ENCODE measurements at places on chromosomes 5 and 9.
A peak's percentile ranks its signal among the peaks of the same experiment; 100 is the strongest.

GRCh38 chr5:54844905-54845566 lies 140.4 kb downstream of the ESM1 start:
- peak; percentile 80 for DNase-seq

- peak; percentile 40 for DNase-seq
Observed at GRCh38 chr9:97039514-97039860, 545 bp upstream of the CTSV start.

- DNase-seq, result no peak
Observed at GRCh38 chr9:80020056-80020455, 448.3 kb downstream of the TLE4 start.

DNA sequence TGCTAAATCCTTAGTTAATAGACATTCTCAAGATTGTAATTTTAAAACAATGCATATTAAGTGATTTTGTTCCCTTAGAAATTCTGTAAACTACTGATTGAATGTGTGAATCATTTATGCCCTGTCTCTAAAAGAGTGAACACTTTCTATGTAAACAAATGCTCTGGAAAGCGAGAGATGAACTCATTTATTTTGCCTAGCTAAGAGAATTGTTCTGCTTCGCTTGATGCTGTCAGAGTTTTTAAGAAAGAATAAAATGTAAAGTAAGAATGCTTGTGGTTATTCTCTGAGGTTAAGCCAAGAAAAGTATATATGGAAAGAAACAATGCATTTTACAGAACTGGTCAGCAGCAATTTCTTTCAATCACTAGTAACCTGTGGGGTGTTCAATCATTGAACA lies 347.4 kb upstream of the NUDT12 start:
- DNase-seq, result no peak

GRCh38 chr9:121253821-121254501 lies 14.0 kb upstream of the GSN start:
- no peak for DNase-seq

GRCh38 chr5:73189871-73190376 lies 16.9 kb downstream of the TMEM174 start:
- DNase-seq, result peak; percentile 55

DNA sequence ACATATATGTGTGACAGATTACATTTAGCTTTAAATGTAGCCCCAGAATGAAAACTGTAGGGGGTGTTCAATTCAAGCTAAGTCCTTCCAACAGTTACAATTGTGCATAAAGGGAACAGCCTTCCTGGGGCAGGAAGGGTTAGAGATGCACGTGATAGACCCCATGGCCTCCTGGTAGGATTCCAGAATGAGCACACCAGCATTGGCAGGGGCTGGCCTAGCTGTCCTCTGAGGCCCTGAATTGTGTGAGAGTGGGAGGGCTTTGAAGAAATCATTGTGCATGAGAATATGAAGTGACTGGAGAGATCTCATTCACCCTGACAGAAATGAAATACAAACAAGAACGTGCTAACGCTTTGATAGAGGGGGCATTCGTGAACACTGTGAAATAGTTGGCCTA lies 663.8 kb upstream of the KLF4 start:
- DNase-seq, result no peak

GRCh38 chr5:37071487-37071886 lies 177.7 kb downstream of the CPLANE1 start:
- DNase-seq, result no peak

DNA sequence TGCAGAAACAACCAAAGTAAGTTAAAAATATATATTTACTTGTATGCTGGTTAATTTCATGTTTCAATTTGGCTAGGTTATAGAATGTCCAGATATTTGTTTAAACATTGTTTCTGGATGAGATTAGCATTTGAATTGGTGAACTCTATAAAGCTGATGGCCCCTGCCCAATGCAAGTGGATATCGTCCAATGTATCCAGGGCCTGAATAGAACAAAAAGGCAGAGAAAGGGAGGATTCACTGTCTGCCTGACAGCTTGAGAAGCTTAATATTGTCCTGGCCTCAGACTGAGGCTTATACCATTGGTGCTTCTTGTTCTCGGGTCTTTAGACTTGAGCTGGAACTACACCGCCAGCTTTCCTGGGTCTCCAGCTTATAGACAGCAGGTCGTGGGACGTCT lies 446.7 kb upstream of the ACTBL2 start:
- no peak for DNase-seq

- DNase-seq, result no peak
Observed at GRCh38 chr5:6448622-6449464, at the start of gene UBE2QL1. Gene UBE2QL1, plus strand, starts transcription at chr5:6448859. Its CDS starts 35 bp downstream, at chr5:6448894.

- no peak for DNase-seq
Observed at GRCh38 chr5:140927228-140927573, 1.1 kb downstream of the PCDHAC1 start.

GRCh38 chr9:74770508-74771261 lies 117.0 kb downstream of the TRPM6 start:
- peak; percentile 4 for DNase-seq

GRCh38 chr9:133963166-133963565 lies 29.0 kb downstream of the VAV2 start:
- no peak for DNase-seq

DNA sequence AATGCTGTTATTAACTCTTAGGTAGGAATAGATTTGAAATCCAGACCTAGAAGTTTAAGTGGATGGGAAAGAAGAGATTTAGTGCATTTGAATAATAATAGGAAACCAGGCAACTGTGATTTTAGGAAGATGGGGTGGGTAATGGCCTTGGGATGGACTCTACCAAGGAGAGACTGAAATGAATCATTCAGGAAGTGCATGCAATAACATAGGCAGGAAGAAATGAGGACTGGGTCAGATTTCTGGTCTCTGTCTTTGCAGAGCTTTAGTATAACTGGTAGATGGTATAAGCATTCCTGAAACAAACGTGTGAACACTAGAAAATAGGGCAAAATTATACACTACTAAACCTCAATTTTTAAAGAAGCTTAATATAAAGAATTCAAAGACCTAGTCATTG lies 274.4 kb upstream of the CLINT1 start:
- DNase-seq, result peak; percentile 34

- DNase-seq, result no peak
Observed at GRCh38 chr9:121071370-121071755, 3.4 kb upstream of the CNTRL start.

Measured in HCEC 1CT (cell line).